Activated CD4-positive, alpha-beta T cell treated with anti-CD3 and anti-CD28 coated beads, Interleukin-2, amount 10 ng/mL, durations not matched to agents 7 days and 5 days (primary cell): ENCODE measurements at places on chromosomes 4 and X. TPM values are rescaled to one million over a fixed set of nuclear protein-coding genes. Genes with fewer than 3 reads are reported as not detected.

GAGE12F gene
- not detected for total RNA-seq

MAMLD1 gene
- 2.4 TPM for total RNA-seq

- peaks cover 29% of the 10 kb centered on the region for H3K4me1 ChIP-seq
- H3K4me3 ChIP-seq: peak overlapping the region; percentile 91
Measured at GRCh38 chrX:54808109-54808604, 612 bp downstream of the MAGED2 start.

DNA sequence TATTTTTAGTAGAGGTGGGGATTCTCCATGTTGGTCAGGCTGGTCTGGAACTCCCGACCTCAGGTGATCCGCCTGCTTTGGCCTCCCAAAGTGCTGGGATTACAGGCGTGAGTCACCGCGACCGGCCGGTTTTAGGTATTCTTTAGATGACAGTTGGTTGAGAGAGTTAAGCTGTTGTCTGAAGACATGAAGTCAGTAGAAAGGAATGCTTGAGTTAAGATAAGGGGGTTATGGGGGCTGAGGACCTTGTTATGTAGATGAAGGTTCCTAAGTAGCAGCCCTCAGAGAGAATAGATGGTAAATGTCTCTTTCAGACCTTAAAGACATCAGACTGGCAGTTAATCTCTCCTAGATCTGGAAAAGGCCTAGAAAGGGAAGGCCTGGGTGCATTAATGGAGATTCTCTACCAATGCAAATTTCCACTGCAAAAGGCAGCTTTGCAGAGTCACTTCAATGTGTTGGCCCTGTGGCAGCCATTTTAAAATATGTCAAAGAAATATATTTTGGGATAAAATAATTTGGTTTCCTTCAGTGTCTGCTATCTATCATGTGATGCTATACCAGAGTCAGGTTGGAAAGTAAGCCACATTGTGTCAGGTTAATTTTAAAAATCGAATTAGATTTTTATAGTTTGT lies 6.4 kb upstream of the ZNF674 start:
- H3K4me3 ChIP-seq: no peak overlapping the region
- no peak overlapping the region for H3K27ac ChIP-seq
- no peak for DNase-seq
- no peaks in the 10 kb centered on the region for H3K27me3 ChIP-seq
- peaks cover 9% of the 10 kb centered on the region for H3K4me1 ChIP-seq

DNA sequence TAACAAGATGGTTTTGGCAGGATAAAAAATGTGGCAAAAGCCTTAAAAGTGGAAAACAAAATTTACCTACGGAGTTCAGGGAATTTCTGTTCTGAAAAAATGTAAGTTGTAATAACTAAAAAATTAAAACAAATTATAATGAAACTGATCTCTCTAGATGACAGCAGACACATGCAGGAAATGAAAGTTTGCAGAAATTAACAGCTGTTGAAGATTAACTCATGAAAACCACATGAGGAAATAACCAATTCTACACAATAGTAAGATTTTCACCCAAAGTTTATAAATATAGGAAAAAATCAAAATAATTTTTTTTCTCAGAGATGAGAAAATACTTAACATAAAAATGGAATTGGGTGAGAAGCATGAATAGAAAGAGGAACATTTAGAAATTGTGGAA lies 47.5 kb upstream of the UGT2B15 start:
- no peak overlapping the region for H3K27ac ChIP-seq
- no peak overlapping the region for H3K4me3 ChIP-seq
- H3K36me3 ChIP-seq: no peaks in the 10 kb centered on the region

GRCh38 chr4:179989975-179990374 lies 2253.2 kb upstream of the TENM3 start:
- no peak overlapping the region for H3K27ac ChIP-seq
- no peak for DNase-seq
- H3K36me3 ChIP-seq: no peaks in the 10 kb centered on the region

GRCh38 chr4:144423930-144424329 lies 222.0 kb upstream of the HHIP start:
- no peaks in the 10 kb centered on the region for H3K36me3 ChIP-seq
- no peaks in the 10 kb centered on the region for H3K27me3 ChIP-seq
- no peak for DNase-seq
- H3K4me1 ChIP-seq: no peaks in the 10 kb centered on the region
- no peak overlapping the region for H3K27ac ChIP-seq

DNA sequence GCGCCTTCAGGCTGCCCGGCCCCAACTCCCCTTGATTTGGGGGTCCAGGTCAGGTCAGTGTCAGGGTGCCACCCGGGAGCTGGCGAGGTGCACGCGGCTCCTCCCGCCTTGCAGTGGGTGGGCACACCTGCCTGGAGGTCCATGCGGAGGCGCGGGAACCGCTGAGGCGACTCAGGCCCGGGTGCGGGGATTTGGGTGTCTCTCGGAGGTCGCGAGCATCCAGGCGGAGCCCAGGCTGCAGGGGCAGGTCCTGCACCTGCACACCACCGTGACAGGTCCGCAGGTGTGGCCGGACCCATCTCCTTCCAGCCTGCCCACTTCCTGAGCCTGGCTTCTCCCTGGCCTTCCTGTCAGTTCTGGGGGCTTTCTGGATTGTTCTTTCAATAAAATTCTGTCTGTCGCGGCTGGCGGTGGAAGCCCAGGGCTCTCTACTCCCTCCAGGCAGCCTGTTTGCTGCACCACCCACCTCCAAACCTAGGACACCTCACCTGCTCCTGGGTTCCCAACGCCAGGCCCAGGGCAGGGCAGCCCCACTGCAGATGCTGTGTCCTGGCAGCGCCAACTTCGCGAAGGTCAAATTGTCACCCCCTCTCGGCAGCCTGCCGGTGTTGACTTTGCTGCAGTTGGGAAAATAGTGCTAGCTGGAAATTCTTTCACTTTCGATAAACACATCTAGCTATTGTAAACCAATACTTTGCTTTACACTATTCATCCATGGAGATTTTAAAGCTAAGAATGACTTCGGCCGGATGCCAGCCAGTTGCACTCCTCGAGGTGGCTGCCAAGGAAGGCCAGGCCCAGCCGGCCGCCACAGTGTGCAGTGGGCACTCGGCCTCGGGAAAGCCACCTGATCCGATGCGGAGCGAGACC lies 35.9 kb downstream of the FGFRL1 start:
- H3K27me3 ChIP-seq: peaks cover 8% of the 10 kb centered on the region
- H3K27ac ChIP-seq: no peak overlapping the region
- no peak for DNase-seq
- peaks cover 2% of the 10 kb centered on the region for H3K36me3 ChIP-seq
- H3K4me3 ChIP-seq: no peak overlapping the region

DNA sequence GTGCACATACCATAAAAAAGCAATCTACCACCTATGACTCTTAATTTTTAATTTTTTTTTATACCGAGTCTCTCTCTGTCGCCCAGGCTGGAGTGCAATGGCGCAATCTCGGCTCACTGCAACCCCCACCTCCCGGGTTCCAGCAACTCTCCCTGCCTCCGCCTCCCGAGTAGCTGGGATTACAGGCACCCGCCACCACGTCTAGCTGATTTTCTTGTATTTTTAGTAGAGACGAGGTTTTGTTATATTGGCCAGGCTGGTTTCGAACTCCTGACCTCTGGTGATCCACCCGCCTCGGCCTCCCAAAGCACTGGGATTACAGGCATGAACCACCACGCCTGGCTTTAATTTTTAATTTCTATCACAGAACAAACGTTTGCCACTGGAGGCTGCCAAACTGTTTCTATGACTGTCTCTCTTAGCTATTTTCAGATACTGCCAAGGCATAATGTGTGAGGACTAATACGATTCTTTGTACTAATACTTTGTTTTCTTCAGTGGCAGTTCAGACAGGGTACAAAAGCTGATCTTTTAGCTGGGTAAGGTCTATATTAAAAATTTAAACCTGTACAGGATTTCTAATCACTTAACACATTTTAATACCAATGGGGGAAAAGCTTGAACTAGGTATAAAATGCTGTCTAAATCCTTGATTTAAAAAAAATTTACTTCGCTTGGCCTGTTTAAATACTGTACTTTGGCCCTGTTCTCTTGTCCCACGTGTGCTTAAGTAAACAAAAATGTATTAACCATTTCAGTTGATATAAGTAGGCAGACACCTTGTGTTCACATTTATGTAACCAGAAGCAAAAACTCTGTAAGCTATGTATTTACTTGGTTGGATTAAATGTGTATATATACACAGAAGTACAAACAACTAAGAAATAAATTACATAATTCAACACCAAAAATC lies 2.3 kb downstream of the PGRMC2 start:
- H3K27me3 ChIP-seq: no peaks in the 10 kb centered on the region
- no peak for DNase-seq
- H3K4me3 ChIP-seq: peak overlapping the region; percentile 98
- peaks cover 27% of the 10 kb centered on the region for H3K36me3 ChIP-seq
- peak overlapping the region; percentile 21 for H3K27ac ChIP-seq

GRCh38 chr4:5683566-5683965 lies 24.8 kb downstream of the EVC2 start:
- DNase-seq: no peak
- no peak overlapping the region for H3K27ac ChIP-seq
- H3K4me3 ChIP-seq: no peak overlapping the region
- no peaks in the 10 kb centered on the region for H3K4me1 ChIP-seq

- no peaks in the 10 kb centered on the region for H3K27me3 ChIP-seq
- H3K27ac ChIP-seq: no peak overlapping the region
- H3K4me1 ChIP-seq: no peaks in the 10 kb centered on the region
- DNase-seq: no peak
Measured at GRCh38 chrX:101171883-101172400, 47.6 kb upstream of the DRP2 start.
